ENCODE measurements at places on chromosomes 5 and 9.
A peak's percentile ranks its signal among the peaks of the same experiment; 100 is the strongest.

DNA sequence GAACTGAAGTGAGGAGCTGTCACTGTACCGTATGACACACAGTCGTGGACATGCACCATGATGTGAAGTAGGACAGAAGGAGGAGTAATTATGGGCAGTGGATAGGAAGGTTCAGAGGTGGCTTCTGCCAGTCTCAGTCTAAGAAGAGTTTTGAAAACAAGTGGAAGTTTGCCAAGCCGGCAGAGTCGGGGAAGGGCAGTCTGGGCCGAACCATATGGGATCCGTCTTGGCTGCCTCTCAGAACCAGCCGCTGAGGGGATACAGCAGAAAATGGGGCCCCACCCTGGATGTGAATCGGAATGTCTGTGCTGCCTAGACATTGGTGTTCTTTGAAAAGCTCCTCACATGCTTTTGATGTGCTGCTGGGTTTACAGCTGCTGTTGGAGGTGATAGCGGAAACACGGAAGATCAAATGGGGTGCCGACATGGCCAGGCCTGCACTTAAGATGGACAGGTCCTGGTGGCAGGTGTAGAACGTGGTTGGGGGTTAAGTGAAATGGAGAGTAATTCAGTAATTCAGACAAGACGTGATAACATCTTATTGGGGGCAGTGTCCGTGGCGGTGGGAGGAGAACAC is 11.2 kb downstream of the SNX18 start:
- no peak overlapping the region for H3K27ac ChIP-seq
- no peaks in the 10 kb centered on the region for H3K36me3 ChIP-seq
- no peak overlapping the region for H3K4me3 ChIP-seq
- no peaks in the 10 kb centered on the region for H3K27me3 ChIP-seq
- H3K4me1 ChIP-seq: no peaks in the 10 kb centered on the region

DNA sequence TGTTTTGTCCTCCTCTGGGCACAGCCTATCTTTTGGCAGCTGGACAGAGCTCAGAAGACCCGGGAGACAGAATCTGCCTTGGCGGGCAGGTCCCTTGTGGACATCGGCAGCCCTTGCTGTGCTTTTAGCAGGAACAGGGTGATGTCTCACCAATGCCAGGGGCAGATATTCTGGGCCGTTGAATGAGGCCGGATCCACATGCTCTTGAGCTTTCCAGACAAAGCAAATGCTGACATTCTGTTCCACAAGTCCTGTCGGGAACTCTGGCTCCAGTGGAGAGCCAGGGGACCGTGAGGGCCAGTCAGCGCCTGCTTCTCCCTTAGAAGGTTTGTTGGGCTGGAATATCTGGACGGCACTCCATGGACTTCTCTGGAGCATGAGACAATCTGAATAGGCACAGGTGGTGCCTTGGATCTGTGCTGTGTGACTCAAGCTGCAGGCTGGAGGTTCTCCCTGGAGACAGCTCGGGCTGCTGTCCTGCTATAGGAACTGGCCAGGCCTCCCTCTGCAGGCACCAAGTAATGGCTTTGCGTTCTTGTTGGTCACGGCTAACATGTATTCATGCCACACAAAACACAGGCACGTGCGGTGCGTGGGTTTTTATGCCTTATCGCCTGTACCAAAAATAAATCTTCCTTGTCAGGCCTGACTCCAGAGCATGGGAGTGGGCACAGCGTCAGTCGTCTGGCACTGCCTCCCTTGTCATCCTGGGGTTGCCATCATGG is 80.3 kb downstream of the GADD45G start:
- no peak overlapping the region for H3K4me3 ChIP-seq
- peaks cover 11% of the 10 kb centered on the region for H3K4me1 ChIP-seq
- no peak for DNase-seq
- no peak overlapping the region for H3K27ac ChIP-seq
- 0 out of 2 replicates have a peak, but pooled peaks cover 3% of the 10 kb centered on the region for H3K36me3 ChIP-seq

- DNase-seq: no peak
- H3K36me3 ChIP-seq: no peaks in the 10 kb centered on the region
Observed at GRCh38 chr9:132757016-132757415, 86.8 kb downstream of the GTF3C4 start.

GRCh38 chr5:90809311-90810056 is 250.9 kb downstream of the ADGRV1 start:
- H3K4me3 ChIP-seq: no peak overlapping the region
- H3K27me3 ChIP-seq: no peaks in the 10 kb centered on the region
- H3K27ac ChIP-seq: no peak overlapping the region
- no peak for DNase-seq

- no peak overlapping the region for H3K27ac ChIP-seq
- H3K36me3 ChIP-seq: no peaks in the 10 kb centered on the region
- no peak overlapping the region for H3K4me3 ChIP-seq
- H3K4me1 ChIP-seq: no peaks in the 10 kb centered on the region
- no peak for DNase-seq
Observed at GRCh38 chr5:41834506-41834905, 35.7 kb downstream of the OXCT1 start.

- DNase-seq: no peak
- H3K27ac ChIP-seq: no peak overlapping the region
- no peak overlapping the region for H3K4me3 ChIP-seq
Observed at GRCh38 chr5:2727550-2727949, 23.9 kb downstream of the IRX2 start.

- H3K4me1 ChIP-seq: no peaks in the 10 kb centered on the region
- H3K27ac ChIP-seq: no peak overlapping the region
- no peak overlapping the region for H3K4me3 ChIP-seq
- H3K27me3 ChIP-seq: peaks cover 1% of the 10 kb centered on the region
Observed at GRCh38 chr5:73045623-73046022, 74.8 kb upstream of the TMEM171 start.

DNA sequence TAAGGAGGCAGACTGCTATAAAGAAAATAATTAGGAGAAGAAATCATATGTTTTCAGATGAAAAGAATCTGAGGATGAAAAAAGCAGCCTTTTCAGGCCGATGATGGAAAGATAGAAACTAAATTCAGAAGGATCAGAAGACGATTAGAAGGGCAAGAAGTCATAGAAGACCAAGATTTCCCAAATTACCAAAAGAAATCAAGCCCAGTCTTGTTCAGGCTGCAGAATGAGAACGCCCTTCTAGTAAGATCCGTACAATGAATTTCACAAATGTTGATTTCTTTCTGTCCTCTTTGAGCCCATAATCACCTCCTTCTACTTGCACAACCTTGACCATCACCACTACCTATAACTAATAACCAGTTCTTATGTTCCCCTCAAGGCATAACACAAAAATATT is 114.6 kb upstream of the CCDC152 start:
- H3K4me3 ChIP-seq: no peak overlapping the region
- H3K4me1 ChIP-seq: no peaks in the 10 kb centered on the region
- DNase-seq: no peak
- no peaks in the 10 kb centered on the region for H3K27me3 ChIP-seq
- H3K36me3 ChIP-seq: no peaks in the 10 kb centered on the region

DNA sequence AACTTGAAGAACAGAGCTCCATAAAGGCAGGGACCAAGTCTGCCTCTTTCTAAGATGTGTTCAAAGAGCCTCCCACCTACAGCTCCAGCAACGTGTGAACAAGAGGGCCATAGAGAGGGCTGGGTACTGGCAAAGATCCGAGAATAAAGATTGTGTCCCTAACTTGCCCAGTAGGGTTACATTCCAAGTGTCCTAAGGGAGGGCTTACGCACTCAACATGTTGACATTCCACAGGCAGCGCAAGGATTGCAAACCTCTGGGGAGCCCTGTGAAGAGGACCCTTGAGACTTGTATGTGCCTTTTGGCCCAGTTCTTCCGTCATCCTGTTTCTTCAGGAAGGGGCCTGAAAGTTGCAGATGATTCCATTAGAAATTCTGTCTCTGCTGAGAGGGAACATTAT is 48.2 kb upstream of the ENTREP1 start:
- H3K4me3 ChIP-seq: no peak overlapping the region
- no peaks in the 10 kb centered on the region for H3K4me1 ChIP-seq
- no peak overlapping the region for H3K27ac ChIP-seq
- H3K27me3 ChIP-seq: no peaks in the 10 kb centered on the region
- no peaks in the 10 kb centered on the region for H3K36me3 ChIP-seq
- no peak for DNase-seq

- peak; percentile 33 for DNase-seq
- no peak overlapping the region for H3K4me3 ChIP-seq
- no peaks in the 10 kb centered on the region for H3K36me3 ChIP-seq
- H3K4me1 ChIP-seq: no peaks in the 10 kb centered on the region
- H3K27me3 ChIP-seq: no peaks in the 10 kb centered on the region
- H3K27ac ChIP-seq: no peak overlapping the region
Observed at GRCh38 chr5:136249678-136250266, 56.8 kb upstream of the SMIM32 start.

DNA sequence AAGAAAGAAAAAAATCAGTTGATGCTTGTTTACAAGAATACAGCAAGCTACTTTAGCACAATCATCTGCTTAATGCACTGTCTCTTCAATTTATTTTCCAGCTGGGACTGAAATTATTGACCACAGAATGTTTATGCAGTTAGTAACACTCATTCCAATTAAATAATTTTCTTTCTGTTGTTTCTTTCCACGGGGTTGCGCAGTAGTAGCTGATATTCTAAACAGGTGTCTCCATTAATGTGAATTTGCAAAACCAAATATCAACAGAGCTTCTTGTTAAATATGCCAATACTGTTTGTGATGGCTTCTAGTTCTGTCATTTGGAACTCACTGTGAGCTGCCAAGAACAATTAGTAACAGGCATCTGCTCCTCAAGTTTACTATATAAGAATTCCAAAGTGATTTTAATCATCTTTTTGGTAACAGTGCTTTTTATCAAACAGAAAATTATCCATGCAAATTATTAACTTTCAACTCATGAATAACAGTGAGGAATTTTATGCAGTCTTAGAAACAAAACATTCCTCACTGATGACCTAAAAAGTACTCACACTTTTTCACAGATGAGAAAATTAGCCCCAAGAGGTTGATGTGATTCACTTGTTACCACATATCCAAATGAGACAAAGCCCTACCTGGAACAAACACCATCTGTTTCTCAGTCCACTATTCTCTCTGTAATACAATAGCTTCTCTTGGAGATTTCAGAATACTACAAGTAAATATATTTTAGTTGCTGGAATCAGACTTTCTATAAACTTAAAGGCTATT is 567.6 kb upstream of the RGMB start:
- H3K4me3 ChIP-seq: no peak overlapping the region
- H3K27ac ChIP-seq: no peak overlapping the region
- no peak for DNase-seq
- H3K27me3 ChIP-seq: no peaks in the 10 kb centered on the region
- H3K4me1 ChIP-seq: no peaks in the 10 kb centered on the region

DNA sequence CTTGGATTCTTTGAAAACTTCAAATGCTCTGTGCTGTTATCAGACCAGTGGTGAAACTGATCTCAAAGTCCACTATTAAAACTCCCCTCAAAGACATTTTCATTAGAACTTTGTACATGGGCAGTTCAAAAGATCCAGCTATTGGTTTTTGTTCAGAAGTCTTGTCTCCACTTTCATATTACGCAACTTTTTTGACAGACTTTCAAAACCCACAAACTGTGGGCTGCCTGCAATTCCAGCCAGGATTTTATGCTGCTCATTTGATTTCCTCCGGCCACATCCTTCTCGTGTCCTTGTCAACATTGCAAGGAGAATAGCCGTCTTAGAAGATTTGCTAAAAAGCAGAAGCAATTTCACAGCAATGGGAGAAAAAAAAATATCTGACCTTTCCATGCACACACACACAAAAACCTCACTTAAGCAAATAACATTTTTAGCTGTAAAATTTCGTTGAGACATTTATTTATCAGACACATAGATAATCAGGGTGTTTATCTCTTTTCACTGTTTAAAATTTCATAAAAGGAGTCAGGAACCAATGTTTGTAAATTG is 1990.5 kb downstream of the MAT2B start:
- no peaks in the 10 kb centered on the region for H3K27me3 ChIP-seq
- H3K4me1 ChIP-seq: no peaks in the 10 kb centered on the region
- no peaks in the 10 kb centered on the region for H3K36me3 ChIP-seq
- no peak overlapping the region for H3K27ac ChIP-seq

DNA sequence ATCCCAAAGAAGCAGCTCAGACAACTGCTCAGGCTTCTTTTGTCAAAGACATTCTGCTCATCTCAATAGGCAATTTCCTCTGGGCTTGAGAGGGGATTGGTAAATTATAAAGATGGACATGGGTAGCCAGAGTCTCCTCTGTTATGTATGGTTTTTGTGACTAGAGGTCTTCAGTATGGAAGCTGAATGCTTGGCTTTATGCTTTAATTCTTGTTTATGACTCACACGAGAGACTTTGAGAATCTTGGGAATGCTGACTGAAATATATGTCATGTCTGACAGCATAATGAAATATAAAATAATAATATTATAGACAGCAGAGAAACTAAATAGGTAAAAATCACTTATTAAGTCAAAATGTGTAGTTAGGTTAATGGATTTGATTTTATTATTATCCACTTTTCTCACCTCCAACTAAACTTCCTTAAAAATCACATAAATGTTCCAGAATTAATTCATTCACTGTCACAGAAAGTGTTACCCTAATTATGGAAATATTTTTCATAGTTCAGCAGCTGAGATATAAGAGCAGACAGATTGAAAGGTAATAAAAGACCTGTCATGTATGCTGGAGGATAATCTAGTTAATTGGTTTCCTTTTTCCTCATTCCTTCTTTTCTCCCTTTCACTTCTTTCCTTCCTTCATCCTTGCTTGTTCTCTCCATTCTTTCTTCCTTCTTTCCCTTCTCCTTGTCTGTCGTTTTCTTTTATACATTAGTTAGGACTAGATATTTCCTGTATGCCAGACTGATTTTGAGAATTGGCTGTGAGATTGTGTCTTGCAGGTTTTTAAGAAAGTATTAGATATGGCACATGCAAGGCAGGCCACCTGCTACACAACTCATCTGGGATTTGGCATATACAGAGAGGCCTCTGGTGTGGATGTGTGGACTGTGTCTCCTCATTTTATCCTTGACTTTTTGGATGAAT is 1866.1 kb upstream of the NUDT12 start:
- DNase-seq: no peak
- no peaks in the 10 kb centered on the region for H3K4me1 ChIP-seq
- H3K4me3 ChIP-seq: no peak overlapping the region
- H3K27me3 ChIP-seq: no peaks in the 10 kb centered on the region

DNA sequence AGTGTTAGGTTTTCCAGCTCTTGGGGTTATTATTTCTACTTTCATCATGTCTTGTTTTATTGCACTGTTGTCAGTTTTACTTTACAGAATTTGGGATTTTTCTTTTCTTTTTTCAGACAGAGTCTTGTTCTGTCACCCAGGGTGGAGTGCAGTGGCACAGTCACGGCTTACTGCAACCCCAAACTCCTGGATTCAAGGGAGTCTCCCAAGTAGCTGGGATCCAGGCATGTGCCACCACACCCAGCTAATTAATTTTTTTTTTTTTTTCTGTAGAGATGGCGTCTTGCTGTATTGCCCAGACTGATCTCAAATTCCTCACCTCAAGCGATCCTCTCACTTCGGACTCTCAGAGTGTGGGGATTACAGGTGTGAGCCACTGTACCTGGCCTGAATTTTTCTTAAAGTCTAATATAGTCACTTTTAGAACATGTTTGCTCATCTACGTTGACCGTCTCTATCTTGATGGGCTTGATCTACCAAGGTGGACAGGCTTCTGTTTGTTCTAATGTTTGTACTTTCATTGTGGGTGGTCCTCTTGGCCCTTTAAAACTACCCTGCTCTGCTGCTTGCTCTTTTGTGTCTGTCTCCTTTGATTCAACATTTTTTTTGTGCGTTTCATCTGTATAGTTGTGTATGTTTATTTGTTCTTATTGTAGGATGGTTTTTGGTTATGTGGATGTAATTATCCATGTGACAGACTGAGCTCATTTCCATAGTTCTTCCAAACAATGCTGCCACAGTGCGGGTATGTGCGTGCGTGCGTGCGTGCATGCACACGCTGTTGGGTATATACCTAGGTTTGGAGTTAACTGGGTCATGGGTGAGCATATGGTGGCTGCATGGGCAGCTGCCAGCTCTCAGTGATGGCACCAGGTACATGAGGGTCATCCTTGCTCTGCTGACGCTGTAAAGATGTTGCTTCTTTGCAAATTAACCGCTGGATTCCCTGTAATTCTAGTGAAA is 18.1 kb downstream of the PRRC2B start:
- no peak for DNase-seq
- no peaks in the 10 kb centered on the region for H3K27me3 ChIP-seq
- no peak overlapping the region for H3K27ac ChIP-seq
- H3K4me1 ChIP-seq: peaks cover 31% of the 10 kb centered on the region

Data from H1 (cell line).